ENCODE measurements at places on chromosomes 3 and 15. TPM values are rescaled to one million over a fixed set of nuclear protein-coding genes. Genes with fewer than 3 reads are reported as not detected.

ZMYND10 gene
- 3.3 TPM for total RNA-seq

SRGAP3 gene
- total RNA-seq: 8.3 TPM

TMCO5A gene
- not detected for total RNA-seq

GRCh38 chr15:98719137-98719740, 70.9 kb downstream of the IGF1R start:
- no peaks in the 10 kb centered on the region for H3K36me3 ChIP-seq
- H3K4me1 ChIP-seq: no peaks in the 10 kb centered on the region
- no peaks in the 10 kb centered on the region for H3K27me3 ChIP-seq
- no peak overlapping the region for H3K4me3 ChIP-seq
- H3K27ac ChIP-seq: no peak overlapping the region

DNA sequence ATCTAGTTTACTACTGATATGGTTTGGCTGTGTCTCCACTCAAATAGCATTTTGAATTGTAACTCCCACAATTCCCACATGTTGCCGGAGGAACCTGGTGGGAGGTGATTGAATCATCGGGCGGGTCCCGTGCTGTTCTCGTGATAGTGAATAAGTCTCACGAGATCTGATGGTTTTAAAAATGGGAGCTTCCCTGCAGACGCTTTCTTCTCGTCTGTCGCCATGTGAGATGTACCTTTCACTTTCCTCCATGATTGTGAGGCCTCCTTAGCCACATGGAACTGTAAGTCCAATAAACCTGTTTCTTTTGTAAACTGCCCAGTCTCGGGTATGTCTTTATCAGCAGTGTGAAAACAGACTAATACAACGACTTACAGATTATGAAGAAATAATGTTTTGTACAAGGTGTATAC, 35.6 kb upstream of the PYDC2 start:
- H3K36me3 ChIP-seq: no peaks in the 10 kb centered on the region
- DNase-seq: no peak
- H3K4me3 ChIP-seq: no peak overlapping the region
- H3K27me3 ChIP-seq: no peaks in the 10 kb centered on the region
- H3K27ac ChIP-seq: no peak overlapping the region

Data from HCT116 (cell line).